ENCODE measurements at places on chromosomes 1 and 21. TPM values are rescaled to one million over a fixed set of nuclear protein-coding genes. Genes with fewer than 3 reads are reported as not detected.

DNA sequence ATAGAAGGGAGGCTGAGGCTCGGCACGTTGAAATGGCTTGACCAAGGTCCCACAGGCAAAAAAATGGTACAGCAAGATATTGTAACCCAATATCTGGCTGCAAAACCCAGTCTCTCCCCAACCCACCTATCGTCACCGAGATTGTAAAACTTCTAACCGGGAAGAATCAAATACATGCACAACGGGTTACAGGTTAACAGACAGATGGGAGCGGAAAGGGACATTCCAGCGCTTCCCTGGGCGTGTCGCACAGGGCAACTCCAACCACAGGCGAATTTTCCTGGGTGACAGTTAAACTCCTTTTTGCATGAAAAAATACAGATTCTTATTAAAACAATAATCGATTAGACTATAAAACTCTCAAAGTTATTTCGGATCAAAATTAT, 31.8 kb upstream of the JUN start:
- peak; percentile 48 for DNase-seq

DNA sequence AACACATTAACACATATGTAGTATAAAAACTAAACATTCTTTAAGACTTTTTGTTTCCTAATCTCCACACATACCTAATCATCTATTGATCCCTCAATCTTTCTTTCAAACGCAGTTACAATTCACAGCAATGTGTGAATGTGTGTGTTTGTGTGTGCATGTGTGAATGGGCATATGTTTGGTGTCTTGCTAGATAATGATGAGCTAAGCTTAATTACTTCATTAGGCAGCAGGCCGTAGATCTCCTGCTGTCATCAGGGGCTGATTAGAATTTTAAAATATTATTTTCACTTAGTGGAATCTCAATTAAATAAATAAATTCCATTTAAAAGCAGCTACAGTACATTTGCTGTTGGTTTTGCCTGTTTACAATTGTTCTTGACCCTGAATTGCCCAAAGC, 187.8 kb upstream of the LHX8 start:
- DNase-seq: no peak

Gene MAP3K21
- total RNA-seq: not detected

Gene SORT1
- 11.8 TPM for total RNA-seq

GRCh38 chr21:41712201-41712600, 54.7 kb downstream of the RIPK4 start:
- no peak for DNase-seq

DNA sequence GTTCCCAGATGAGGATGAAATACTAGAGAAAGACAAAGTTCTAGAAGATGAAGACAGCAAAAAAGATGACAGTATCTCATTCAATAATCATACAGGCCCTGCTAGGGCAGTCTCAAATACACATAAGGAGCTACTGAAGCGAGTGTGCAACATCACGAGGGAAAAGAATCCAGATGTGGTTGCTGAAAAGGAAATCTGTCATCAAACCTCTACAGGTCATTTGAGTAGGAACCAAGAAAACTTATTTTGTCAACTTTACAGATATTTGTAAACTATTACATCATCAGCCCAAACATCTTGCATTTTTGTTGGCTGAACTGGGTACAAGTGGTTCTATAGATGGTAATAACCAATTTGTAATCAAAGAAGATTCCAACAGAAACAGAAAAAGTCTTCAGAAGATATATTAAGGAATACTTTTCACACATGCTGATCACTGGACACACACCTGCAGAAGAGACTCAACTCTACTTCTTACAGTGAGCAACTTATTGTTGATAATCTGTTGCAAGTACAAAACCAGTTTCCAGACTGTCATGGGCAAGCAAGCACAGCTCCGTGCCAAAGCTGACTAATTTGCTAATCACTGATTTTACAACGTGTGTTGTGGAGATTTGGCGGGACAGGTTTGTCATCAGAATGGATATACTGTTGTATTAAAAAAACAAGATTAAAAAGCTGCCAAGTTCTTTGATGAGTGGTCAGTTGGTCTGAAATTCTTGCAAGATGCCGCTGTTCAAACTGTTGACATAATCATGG, 42.1 kb downstream of the TRIM33 start:
- DNase-seq: peak; percentile 54

Gene NECTIN4
- total RNA-seq: not detected

- peak; percentile 33 for DNase-seq
Measured at GRCh38 chr1:33152685-33153432, 29.0 kb downstream of the TRIM62 start.

DNA sequence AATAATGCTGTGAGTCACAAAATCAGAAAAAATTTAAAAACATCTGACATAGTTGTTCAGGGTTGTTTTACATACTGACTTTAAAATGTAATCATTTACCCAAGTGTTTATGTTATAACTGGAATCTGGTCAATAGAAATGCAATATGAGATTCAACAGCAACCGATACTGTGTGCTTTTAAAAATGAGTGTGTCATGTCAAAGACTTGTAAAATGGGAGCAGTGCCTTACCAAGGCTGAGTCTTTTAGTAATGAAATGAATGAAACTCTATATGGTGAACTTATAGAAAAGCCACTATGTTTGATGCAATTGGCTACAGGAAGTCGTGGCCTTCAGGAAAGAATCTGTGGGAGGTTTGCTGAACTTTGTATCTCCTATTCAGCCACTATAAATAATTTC, 570.2 kb downstream of the DPYD start:
- no peak for DNase-seq

GRCh38 chr1:248152056-248152827, 7.3 kb downstream of the OR2M5 start:
- DNase-seq: no peak

DNA sequence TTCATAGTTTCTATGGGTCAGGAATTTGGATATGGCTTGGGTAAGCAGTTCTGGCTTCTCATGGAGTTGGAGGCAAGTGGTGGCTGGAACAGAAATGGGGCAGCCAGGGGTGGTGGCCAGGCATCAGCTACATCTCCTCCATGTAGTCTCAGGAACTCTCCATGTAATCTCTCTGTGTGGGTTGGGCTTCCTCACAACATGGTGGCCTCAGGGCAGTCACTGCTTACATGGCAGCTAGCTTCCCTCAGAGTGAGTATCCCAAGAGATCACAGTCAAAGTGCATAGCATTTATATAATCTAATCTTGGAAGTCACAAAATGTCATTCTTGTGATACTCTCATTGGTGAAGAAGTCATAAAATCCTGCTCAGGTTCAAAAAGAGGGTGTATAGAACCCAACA, 25.7 kb downstream of the MR1 start:
- no peak for DNase-seq

Gene PYGO2
- 13.2 TPM for total RNA-seq

DNA sequence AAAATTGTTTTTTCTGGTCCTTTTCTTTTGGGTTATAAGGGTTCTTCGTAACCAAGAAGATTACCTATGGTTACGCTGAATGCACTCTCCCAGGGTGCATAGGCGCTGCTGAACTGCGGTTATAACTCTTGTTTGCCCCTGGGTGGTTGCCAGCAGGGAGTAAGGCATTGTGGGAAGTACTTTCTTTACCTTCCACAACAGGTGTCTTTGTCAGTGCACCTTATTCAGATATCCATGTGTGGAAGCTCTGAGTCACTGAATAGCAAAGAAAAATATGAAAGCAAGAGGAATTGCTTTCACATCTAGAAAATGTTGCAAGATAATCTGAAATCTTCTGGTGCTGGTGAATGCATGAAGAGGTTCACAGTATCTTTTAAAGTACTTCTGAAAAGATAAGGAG, 124.4 kb upstream of the CACYBP start:
- DNase-seq: no peak
